ENCODE measurements at places on chromosomes 13 and 19. TPM values are rescaled to one million over a fixed set of nuclear protein-coding genes. Genes with fewer than 3 reads are reported as not detected.

DNA sequence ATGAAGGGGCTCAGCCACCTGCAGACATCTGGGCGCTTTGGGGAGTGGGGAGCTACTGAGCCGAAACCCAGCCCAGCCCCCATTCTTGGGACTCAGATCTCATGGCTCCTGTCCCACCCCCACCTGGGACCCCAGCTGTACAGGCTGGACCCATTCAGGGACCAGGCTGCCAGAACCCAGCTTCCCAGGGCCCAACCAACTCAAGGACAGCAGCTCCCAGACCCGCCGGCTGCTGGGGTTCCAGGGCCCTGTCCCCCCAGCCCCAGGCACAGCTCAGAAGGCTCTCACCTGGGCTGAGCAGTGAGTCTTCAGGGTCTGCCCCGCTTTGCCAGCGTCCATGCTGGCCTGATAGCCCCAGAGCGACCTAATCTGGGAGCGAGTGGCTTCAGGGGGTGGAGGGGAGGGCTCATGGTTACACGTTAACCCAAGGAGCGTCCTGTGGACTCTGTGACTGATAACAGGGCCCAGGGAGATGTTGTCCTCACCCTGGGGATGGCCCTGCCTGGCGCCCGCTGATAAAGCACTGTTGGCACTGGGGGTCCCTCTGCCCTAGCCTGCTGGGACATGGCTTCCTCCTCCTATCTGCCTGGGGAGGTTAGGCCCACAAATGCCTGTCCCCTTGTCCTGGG, at the start of gene TMEM86B:
Gene TMEM86B (minus strand): TSS at position 361 of the 629 bp plus-strand sequence. CDS start 22 bp downstream, at position 339.
- no peak for DNase-seq

GRCh38 chr13:37602733-37603381, 4.3 kb upstream of the POSTN start:
- no peak for DNase-seq

- DNase-seq = no peak
Measured at GRCh38 chr13:36207672-36208071, 6.7 kb downstream of the SOHLH2 start.

Gene TPP2
- 48.1 TPM for total RNA-seq

Gene SLITRK6
- total RNA-seq = 1.5 TPM
